ENCODE measurements at places on chromosomes 7 and 10.

GRCh38 chr10:21499701-21500577 is 25.5 kb downstream of the SKIDA1 start:
- peak; percentile 47 for DNase-seq

- no peak for DNase-seq
Observed at GRCh38 chr7:129210989-129211312, 13.9 kb upstream of the AHCYL2 start.

DNA sequence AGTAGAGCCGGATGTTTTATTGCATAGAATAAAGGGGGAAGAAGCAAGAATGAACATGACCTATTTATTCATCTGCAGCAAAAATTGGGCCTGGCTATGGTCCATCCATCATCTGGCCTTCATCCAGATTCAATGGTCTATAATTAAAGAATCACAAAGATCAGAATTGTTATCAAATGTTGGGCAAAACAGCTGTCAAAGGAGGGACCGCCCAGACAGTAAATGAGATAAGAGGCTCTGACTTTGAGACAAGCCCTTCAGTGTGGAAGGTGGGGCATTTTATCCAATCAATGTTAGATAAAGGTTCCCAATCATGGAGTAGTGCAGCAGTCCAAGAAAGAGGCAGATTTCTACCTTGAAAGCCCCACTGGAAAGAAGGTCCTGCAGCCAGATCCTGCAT is 153.5 kb downstream of the PARD3 start:
- no peak for DNase-seq

DNA sequence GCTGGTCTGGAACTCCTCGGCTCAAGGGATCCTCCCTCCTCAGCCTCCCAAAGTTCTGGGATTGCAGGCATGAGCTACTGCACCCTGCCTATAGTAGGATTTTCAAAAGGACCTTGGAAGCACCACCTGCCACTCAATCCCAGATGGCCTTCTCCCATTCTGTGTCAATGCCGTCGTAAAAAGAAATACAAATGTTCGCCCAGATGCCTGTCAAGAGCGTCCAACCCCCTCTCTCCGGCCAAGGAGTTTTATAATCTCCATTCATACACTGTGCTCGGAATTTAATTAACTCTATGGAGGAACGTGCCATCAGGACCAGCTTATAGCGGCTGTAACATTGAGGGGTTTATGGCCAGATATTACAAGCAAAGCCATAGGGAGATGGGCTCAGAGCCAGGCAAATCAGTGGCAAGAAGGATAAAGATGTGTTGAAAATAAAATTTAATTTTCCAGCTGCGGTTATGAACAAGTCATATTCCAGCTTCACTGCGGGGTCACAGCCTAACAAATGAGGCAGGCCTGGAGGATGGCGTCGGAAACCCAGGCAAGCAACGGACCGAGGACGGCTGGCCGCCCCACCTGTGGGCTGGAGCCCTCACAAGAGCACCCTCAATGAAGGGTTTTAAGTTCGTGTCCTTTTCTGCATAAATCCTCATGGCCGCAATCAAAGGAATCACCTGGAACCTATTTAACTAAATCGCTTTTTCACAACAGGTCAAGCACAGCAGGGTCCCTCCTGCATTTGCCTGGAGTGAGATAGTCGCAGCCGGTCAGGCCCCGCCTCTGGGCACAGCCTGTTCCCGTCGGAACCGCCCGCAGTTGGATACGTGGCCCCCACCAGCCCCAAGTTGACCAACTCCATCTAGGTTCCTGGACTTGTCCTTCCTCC is 374.5 kb upstream of the FOXK1 start:
- no peak for DNase-seq

DNA sequence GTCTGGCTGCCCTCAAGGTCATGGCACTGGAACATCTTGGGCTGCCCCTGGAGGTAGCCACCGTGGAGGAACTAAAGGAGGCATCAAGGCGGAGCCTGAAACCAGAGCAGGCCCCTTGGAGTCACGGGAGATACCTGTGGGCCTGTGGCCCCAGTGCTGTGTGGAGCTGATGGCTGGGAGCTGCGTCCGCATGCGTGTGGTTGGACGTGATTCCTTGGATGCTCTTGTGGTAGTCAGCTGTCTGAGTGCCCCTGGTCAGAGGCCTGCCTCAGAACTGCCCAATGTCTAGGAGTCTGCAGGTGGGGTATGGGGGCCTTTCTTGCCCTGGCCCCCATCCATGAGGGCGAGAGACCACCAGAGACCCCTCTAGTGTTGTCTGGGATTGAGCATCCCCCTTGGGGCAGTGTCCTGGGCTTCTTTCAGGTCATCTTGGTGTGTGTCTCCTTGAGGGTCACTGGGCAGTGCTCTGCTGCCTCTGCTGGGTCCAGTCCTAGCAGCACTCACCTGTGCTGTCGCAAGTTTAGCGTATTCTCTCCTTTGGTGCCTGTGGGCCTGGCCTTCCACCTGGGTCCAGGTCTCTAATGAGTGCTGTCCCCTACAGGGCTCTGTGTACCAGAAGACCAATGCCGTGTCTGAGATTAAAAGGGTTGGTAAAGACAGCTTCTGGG is 8.1 kb downstream of the PGAM2 start:
- no peak for DNase-seq

DNA sequence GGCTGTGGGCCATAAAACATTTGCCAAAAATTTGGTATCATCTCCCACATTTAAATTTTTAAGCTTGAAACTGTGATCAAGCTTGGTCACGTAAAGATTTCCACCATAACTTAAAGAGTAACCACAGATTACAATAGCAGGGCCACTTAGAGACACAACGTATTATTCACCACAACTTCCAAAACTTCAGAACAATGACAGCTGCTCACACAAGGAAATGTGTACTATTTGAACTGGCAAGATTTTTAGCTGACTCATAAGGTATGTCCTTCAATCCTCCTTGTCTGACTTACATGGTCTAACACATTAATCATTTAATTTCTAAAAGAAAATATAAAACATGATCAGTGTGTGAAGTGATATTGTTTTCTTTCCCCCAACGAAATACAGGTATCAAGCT is 234.5 kb downstream of the PARD3 start:
- DNase-seq: no peak

DNA sequence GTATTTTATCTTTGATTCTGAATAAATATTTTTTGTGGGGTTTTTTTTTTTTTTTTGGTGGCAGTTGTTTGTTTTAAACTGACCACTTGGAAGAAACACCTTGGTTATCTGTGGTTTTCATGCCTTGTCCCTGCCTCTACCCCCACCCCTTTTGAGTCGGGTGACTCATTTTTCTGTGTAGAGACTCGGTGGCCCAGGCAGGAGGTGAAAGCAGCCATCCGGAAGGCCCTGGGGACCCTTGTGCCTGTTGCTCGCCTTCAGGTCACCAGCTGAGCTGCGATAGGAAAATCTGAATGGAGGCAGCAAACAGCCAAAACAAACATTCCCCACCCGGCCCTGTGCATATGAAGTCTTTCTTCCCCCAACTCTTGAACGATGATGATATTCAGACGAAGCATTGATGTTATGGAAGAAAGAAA is 22.8 kb downstream of the CYP17A1 start:
- DNase-seq: no peak

GRCh38 chr10:94279835-94280709 is 82.7 kb downstream of the NOC3L start:
- peak; percentile 34 for DNase-seq

DNA sequence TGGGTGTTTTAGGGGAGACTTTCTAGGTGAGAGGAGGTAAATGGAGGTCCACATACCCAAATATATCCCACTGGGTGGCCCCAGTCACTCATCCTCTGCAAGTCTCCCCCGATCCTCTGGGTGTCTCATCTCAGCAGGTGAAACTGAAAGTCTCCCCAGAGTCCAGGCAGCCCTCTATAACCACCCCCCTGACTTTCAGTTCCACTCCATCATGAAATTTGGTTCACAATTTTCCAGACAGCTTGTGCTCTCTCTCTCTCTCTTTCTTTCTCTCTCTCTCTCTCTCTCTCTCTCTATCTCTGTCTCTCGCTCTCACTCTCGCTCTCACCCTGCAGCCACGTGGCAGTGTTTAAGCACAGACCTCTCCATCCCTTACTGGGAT is 56.7 kb upstream of the ELN start:
- peak; percentile 45 for DNase-seq

DNA sequence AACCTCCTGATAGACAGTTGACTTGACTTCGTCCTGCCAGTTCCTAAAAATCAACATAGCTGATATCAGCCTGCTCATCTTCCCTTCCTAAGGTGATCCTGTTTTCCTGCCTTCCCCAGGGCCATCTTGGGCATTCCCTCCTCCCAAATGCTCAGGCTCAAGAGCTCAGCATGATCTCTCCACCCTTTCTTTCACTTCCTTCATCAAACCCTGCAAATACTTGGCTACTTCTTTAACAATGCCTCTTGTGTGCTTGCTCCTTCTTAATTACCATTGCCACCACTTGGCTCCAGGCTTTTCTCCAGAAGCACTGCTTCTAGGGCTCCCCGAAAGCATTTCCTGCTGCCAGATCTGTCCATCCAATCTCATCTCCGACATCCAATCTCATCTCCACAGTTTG is 7.3 kb downstream of the FSCN3 start:
- no peak for DNase-seq

DNA sequence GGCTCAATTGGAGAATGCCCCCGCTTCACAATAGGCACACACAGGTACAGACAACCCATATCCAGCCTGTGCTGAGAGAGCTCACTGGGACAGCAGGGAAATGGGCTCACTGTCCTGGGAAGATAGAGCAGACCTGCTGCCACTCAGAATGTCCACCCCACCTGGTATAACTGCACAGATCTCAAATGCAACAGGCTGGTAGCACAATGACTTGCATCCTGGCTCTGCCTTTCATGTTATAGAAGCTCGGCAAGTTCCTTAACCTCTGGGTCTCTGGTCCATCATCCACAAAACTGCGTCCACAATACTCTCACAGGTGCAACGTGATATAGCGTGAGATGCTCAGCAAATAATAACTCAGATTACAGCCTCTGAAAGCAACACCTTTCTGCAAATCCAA is 295.4 kb downstream of the GRID1 start:
- no peak for DNase-seq

DNA sequence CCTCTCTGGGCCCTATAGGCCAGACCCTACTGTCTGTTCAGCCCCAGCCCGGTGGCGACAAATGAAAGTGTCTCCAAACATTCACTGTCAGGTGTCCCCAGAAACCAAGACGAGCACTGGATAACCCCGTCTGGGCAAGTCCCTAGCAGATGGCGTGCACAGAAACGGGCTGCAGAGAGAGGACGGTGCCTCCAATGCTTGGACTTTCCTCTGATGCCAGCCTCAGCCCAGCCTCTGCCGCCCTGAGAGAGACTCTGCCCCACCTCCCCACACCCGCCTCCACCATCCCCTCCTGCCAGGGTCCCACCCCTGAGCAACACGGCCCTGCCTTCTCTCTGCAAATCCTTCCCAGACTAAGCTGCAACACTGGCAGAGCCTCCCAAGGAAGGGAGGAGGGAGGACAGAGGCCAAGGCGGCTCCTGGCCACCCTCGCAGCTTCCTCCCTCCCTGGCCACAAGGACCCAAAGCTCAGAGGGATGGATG is 7.4 kb upstream of the LFNG start:
- DNase-seq: no peak

DNA sequence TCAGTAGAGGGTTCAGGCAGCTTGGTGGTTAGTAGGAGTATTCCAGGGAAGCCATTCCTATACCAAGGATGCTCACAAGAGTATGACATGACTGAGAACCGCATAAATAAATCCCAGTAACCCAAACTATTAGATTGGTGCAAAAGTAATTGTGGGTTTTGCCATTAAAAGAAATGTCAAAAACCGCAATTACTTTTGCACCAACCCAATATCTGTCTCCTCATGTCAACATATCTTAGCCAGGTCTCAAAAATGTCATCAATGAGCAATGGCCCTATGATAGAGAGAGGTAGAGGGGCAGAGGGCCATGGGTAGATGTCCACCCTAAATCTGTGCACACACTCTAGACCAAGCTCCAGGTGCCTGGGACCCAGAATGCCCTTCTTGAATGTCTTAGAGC is 23.6 kb downstream of the NEUROD6 start:
- DNase-seq: no peak

DNA sequence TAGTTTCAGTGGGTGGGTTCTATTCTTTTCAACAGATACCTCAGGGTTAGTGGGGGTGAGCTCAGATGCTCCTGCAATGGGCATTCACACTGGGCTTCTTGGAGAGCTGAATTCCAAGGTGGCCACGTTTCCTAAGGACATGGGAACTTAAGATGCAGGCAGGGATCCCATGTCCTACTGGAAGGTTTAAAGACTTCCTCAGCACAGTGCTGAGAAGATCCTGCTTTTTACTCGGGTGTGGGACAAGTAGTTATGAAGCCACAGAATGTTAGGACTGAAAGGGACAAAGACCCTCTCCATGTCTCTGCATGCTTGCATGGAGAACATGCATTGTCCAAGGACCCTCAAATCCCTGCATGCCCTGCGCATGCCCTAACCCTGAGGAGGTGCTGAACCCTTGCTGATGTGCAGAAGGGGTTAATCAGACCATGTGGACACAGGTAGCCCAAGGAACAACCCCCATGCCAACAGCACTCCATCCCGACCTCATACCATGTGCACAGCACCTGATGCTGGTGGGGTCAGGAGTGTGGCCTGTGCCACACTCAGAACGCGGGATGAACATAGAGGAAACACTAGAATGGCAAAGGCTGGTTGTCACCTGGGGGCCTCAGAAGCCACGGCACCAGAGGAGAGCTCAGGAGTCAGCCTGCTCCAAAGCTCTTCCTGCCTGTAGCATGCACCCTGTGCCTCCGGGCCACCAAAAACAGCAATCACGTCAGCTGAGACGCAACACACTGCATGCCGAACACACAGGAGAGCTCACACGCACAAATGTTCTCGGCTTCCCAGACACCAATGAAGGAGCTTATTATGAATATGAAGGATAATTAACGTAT is 15.2 kb downstream of the IL2RA start:
- DNase-seq: no peak

- no peak for DNase-seq
Observed at GRCh38 chr10:12852687-12853086, 148.8 kb downstream of the CCDC3 start.

- DNase-seq: no peak
Observed at GRCh38 chr7:125877246-125877645, 947.6 kb upstream of the POT1 start.

- DNase-seq: no peak
Observed at GRCh38 chr7:13265271-13265670, 577.8 kb downstream of the ARL4A start.

GRCh38 chr10:45241865-45242520 is 73.4 kb downstream of the OR13A1 start:
- DNase-seq: no peak

- DNase-seq: no peak
Observed at GRCh38 chr10:50470798-50471582, 152.8 kb downstream of the SGMS1 start.

DNA sequence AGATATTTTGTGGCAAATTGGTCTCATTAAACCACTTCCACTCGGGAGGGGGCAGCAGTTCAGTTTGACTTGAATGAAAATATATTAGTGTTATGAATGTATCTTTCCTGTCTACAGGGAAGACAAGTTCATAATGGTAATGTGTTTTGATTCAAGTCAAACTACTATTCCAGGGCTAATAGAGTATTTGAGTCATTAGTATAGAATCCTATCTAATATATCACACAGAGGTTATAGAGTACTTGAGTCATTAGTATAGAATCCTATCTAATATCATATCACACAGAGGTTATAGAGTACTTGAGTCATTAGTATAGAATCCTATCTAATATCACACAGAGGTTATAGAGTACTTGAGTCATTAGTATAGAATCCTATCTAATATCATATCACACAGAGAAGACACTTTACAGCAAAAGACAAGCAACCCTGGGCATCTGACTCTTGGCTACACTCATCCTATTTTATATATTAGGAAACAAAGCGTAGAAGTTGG is 199.7 kb upstream of the MAGI2 start:
- DNase-seq: no peak

Measured in germinal center (tissue), 1 donor.